Retinal pigment epithelial cell (primary cell): ENCODE measurements at places on chromosomes 5 and 9.

GRCh38 chr5:103402851-103403250 is 144.3 kb downstream of the MACIR start:
- DNase-seq = no peak

GRCh38 chr9:137294091-137294680 is 7.9 kb downstream of the NRARP start:
- no peak for DNase-seq

DNA sequence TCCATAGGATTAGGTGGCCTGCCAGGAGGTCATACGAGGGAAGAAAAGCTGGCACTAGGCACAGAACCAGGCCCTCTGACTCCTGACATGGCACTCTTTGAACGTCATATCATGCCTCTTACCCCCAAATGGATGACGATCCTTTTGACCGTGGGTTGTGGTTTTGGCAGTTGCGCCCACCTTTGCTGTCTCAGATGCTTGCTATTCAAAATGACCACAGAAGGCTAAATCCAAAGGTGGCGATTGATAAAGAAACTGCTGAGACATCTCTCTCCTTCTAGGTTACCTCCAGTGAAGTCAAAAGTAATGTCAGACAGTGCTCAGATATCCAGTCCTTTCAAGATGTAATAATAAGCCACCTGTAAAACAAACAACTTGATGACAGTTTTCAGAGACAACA is 385.0 kb downstream of the EFNA5 start:
- DNase-seq = no peak

DNA sequence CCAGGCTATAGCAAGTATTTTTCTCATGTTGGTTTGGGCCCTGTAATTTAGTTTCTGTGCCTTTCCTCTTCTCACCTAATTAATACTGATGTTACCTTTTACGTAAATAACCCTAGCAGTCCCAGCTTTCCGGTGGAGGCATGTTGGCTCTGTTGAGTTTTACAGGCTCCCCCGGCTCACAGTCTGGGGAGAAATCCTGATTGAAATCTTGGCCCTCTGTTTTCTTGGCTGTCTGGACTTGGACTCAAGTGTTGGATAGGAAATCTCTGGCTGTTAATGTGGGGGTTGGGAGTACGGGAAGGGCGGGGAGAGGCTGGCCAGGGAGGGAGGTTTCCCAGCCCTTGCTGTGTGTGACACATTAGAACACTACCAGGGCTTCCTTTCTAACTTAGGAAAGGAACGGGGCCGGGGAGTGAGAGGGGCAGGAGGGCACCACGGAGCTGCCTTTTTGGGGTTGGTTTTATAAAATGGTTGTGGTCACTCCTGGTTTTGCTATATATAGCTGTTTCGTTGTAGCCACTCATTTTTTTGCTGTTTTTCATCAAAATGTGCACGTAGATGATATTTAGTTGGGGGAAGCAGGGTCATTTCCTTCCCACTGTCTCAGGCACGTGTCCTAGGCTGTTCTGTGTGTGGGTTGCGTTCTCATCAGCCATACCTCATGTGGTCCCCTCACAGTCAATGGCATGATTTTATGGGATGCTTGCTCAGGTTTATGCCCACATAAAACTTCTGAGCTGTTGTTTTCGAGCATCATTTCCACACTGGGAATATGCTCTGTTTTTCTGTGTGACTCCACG is 11.0 kb downstream of the TRIO start:
- DNase-seq = no peak

GRCh38 chr9:77133011-77133410 is 44.3 kb upstream of the VPS13A start:
- DNase-seq = no peak

GRCh38 chr5:142208777-142209312 is 100.3 kb downstream of the NDFIP1 start:
- no peak for DNase-seq

DNA sequence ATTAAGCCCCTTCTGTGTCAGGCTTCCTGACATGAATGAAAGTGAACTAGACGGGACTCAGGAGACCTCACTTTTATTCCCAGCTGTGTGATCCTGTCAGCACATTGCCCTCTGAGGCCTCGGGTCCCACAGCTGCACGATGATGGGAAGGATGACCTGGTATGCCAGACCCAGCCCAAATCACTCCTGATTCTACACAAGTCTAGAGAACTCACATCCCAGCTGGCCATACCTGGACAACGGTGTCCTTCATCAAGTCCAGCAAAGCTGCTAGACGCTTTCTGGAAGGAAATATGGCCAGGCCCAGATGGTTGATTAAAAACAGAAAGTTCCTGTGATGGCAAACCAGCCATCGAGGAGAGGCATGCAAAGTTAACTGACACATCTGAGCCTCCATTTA is 118.0 kb upstream of the FSTL4 start:
- DNase-seq = no peak

GRCh38 chr5:107794741-107795140 is 124.0 kb upstream of the EFNA5 start:
- no peak for DNase-seq
